ENCODE measurements at places on chromosomes 11 and 22. TPM values are rescaled to one million over a fixed set of nuclear protein-coding genes. Genes with fewer than 3 reads are reported as not detected.
A peak's percentile ranks its signal among the peaks of the same experiment; 100 is the strongest.

HPS5 gene
- total RNA-seq, result 19.8 TPM

MGAT3 gene
- 0.96 TPM for total RNA-seq

RASL10A gene
- total RNA-seq, result 0.70 TPM

RBX1 gene
- 82.8 TPM for total RNA-seq

C11orf97 gene
- total RNA-seq, result not detected

- H3K36me3 ChIP-seq, result peaks cover 10% of the 10 kb centered on the region
- peaks cover 40% of the 10 kb centered on the region for H3K27me3 ChIP-seq
- H3K4me1 ChIP-seq, result peaks cover 31% of the 10 kb centered on the region
- peak overlapping the region; percentile 82 for H3K4me3 ChIP-seq
Measured at GRCh38 chr11:33734441-33735270, 1.6 kb downstream of the CD59 start.

DNA sequence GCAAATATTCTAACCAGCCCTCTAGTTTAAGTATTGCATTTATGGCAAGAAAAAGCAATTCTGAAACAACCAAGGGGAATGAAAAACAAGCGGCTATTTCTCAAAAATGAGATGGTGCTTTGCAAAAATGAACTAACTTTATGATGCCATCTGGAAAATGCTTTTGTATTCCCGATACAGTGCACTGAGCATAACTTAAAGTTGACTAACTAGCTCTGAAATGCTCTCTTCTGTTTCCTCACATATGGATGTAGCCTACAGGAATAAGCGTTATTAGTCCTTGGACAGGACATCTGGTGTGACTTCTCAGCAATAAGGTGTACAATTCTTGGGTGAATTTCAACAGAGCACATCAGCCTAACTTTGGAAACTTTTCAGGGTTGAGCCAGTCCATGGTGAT, 228.2 kb upstream of the DDI1 start:
- H3K4me3 ChIP-seq, result no peak overlapping the region
- no peak overlapping the region for H3K27ac ChIP-seq
- H3K36me3 ChIP-seq, result no peaks in the 10 kb centered on the region
- H3K27me3 ChIP-seq, result no peaks in the 10 kb centered on the region

GRCh38 chr22:50262460-50262911, 1.0 kb upstream of the MAPK12 start:
- H3K4me3 ChIP-seq, result peak overlapping the region; percentile 46
- no peaks in the 10 kb centered on the region for H3K36me3 ChIP-seq
- H3K27ac ChIP-seq, result no peak overlapping the region
- H3K27me3 ChIP-seq, result peaks cover 6% of the 10 kb centered on the region
- H3K4me1 ChIP-seq, result peaks cover 6% of the 10 kb centered on the region

DNA sequence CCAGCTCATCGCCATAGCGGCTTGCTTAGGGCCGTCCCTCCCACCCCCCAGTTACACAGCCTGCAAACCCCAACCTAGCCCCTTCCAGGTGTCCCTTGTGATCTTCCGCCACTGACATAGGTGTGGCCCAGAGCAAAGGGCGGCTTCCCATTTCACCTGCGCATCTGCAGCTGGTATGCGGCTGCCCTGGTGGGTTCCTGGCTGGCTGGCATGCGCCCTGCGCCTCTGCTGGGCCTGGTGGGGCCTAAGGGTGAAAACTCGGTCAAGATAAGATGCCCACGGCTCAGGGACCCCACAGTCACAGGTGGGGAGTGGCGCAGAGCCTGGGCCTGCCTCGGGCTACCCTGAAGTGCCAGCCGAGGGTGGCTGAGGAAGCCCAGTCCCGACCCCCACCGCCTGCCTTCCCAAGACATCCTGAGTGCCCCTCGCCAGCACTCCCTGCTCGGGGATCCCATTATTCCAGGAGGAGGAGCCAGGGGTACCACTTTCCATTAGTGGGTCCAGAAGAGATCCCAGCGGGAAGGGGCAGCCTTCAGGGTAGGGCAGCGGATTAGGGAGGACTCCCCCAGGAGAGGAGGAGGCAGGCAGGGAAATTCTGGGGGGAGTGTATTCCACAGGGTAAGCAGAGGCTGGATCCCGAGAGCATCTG, 36.9 kb upstream of the KCNQ1OT1 start:
- no peaks in the 10 kb centered on the region for H3K4me1 ChIP-seq
- no peak overlapping the region for H3K27ac ChIP-seq
- H3K27me3 ChIP-seq, result no peaks in the 10 kb centered on the region
- no peaks in the 10 kb centered on the region for H3K36me3 ChIP-seq
- DNase-seq, result no peak
- H3K4me3 ChIP-seq, result no peak overlapping the region

DNA sequence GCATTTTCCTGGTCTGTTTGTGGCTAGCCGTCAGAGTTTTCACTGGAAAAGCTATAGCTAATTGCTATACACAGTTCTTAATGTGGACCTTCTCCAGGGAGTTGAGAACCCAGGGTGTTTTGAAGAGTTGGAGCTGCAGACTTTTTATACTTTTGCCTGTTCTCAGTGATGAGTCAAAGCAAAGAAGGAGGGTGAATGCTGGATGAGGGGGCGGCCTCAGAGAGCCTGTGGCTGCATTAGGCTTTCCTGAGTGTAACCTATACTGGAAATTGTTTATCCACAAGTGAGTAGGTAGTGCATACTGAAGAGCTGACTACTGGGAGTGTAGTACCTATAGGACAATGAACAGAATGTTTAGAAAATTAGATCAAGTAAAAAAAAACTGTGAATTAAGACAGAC, 79.7 kb upstream of the HORMAD2 start:
- no peaks in the 10 kb centered on the region for H3K27me3 ChIP-seq
- H3K4me3 ChIP-seq, result no peak overlapping the region
- peaks cover 4% of the 10 kb centered on the region for H3K4me1 ChIP-seq
- H3K36me3 ChIP-seq, result peaks cover 1% of the 10 kb centered on the region
- no peak overlapping the region for H3K27ac ChIP-seq

DNA sequence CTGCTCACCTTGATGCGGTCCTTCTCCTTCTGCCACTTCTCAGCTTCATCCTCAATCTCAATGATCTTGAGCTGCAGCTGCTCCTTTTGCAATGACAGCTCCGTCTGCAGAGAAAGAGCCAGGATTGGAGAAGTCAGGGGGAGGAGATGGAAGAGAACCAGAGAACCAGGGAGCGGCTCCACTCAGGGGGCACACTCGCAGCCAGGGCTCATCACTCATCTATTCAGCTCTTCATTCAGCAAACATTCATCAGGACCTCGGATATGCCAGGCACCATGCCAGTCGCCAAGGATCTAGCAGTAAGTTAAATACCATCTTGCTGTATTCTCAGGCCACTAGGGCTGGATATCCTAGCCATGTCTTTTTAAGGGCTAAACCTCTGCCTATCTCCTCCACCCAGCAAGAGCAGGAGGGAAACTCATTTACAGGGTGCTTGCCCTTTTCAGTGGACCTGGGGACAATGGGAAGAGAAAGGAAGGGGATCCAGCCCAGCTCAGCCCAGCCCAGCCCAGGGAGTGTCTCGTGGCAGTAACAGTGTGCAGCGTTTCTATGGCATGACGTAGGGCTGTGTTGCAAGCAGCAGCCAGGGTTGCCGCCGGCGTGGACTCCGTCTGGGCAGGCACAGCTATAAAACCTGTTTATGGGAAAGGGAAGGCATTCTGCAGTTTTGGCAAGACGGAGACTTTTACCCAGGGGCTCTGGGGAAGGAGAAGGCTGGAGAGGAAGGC, 9.4 kb downstream of the TRIM29 start:
- H3K27ac ChIP-seq, result no peak overlapping the region
- no peaks in the 10 kb centered on the region for H3K36me3 ChIP-seq
- no peaks in the 10 kb centered on the region for H3K27me3 ChIP-seq
- no peaks in the 10 kb centered on the region for H3K4me1 ChIP-seq
- DNase-seq, result no peak

GRCh38 chr11:122108192-122108799, 7.7 kb downstream of the BLID start:
- H3K27me3 ChIP-seq, result peaks cover 2% of the 10 kb centered on the region
- no peak for DNase-seq

DNA sequence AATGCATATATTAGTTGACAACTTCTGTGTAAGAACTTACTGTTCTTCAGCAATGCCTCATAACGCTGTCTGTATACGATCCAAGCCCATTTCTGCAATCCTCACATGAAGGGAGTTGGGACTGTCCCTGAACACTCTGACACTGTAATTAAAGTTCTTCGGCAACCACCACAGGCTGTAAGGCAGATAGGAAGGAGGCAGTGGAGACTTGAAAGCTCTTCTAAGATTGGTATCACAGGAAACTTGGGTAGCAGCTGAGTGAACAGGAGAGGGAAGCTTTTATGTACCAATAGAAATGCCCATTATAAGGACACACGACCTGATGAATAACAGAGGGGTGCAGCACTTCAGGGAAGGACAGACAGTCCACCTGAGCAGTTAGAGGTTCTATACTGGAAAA, 12.0 kb upstream of the GAB2 start:
- H3K4me1 ChIP-seq, result peaks cover 35% of the 10 kb centered on the region
- H3K27me3 ChIP-seq, result no peaks in the 10 kb centered on the region
- no peak overlapping the region for H3K4me3 ChIP-seq
- H3K27ac ChIP-seq, result no peak overlapping the region
- no peak for DNase-seq

DNA sequence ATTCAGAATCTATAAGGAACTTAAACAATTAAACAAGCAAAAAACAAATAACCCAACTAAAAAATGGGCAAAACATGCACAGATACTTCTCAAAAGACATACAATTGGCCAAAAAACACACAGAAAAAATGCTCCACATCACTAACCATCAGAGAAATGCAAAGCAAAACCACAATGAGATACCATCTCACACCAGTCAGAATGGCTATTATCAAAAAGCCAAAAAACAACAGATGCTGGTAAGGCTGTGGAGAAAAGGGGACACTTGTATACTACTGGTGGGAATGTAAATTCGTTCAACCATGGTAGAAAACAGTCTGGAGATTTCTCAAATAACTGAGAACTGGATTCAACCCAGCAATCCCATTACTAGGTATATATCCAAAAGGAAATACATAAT, 24.8 kb downstream of the ENTHD1 start:
- peaks cover 10% of the 10 kb centered on the region for H3K27me3 ChIP-seq
- H3K4me3 ChIP-seq, result no peak overlapping the region
- no peak overlapping the region for H3K27ac ChIP-seq
- peaks cover 6% of the 10 kb centered on the region for H3K36me3 ChIP-seq
- peaks cover 10% of the 10 kb centered on the region for H3K4me1 ChIP-seq
- DNase-seq, result no peak

DNA sequence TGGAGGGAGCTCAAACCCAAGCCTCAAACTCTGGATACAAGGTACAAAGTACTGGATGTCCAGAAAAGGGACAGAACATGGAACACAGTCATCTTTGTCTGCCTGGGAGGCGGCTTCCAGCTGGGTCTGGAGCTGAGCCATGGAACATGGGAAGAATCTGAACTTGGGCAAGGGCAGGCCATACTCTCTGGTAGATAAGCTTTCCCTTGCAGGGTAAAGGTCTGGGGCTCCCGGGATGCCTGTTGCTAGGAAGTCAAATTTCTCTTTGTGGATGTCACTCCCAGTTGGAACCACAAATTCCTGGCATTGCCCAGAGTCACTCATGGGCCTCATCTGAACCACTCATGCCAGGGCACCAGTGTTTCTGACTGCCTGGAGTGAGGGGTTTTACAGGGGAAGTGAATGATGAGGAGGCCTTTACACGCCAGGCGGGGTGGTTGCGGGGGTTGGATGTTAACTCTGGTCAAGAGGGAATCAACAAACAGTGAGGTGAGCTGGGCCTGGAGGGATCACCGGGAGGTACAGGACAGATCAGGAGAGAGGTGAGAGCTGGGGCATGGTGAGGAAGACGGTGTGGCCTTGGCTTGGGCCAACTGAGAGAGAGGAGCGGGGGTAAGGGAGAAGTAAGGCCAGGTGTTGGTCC, 5.7 kb downstream of the FTH1 start:
- no peak overlapping the region for H3K4me3 ChIP-seq
- peaks cover 30% of the 10 kb centered on the region for H3K4me1 ChIP-seq
- DNase-seq, result no peak

DNA sequence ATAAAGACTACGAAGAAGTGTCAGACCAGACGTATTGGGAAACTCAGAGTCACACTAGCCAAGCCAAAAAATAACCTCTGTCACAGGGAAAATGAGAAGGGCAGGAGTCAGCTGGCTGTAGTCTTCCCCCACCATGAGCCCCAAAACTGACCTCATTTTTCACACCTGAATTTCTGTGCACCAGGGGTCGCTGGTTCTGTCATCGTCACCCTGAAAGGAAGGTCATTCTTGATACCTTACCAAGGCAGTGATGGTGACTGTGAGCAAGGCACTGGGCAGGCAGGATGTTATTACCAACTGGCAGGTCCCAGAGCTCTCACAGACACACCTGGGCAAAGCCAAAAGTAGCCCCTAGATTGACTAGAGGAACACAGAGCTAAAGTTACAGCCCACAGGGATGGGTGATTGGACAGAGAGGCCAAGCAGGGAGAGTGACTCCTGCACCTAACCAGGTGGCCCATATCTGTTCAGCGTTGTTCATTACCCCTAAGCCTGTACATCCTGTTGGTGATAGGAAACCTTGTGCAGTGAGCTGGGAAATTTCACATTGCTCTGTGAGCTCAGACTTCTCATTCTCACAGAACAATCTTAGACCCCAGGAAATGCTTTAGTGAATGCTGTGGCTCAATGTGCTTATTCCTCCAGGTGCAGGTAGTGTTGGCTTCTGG, 32.3 kb upstream of the OR56A1 start:
- H3K4me1 ChIP-seq, result no peaks in the 10 kb centered on the region
- no peak overlapping the region for H3K4me3 ChIP-seq
- no peaks in the 10 kb centered on the region for H3K36me3 ChIP-seq
- no peak overlapping the region for H3K27ac ChIP-seq
- DNase-seq, result no peak
- H3K27me3 ChIP-seq, result peaks cover 18% of the 10 kb centered on the region

DNA sequence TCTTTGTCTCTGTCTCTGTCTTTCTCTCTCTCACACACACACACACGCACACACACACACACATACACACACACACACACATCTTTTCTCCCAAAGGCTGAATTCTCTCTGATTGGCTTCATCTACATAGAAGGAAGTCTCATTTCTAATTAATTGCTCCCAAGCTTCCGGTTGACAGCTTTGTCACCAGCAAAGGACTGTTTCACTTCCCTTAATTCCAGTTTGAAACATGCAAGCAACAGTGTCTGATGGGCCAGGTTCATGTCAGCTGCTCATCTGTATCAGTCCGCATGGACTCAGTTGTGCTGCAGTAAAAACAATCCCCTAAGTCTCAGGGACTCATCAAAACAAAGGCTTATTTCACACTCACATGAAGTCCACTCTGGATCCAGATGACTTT, 16.2 kb upstream of the PVALB start:
- no peak overlapping the region for H3K27ac ChIP-seq
- H3K36me3 ChIP-seq, result no peaks in the 10 kb centered on the region
- peaks cover 34% of the 10 kb centered on the region for H3K27me3 ChIP-seq
- no peak for DNase-seq
- H3K4me1 ChIP-seq, result peaks cover 9% of the 10 kb centered on the region

DNA sequence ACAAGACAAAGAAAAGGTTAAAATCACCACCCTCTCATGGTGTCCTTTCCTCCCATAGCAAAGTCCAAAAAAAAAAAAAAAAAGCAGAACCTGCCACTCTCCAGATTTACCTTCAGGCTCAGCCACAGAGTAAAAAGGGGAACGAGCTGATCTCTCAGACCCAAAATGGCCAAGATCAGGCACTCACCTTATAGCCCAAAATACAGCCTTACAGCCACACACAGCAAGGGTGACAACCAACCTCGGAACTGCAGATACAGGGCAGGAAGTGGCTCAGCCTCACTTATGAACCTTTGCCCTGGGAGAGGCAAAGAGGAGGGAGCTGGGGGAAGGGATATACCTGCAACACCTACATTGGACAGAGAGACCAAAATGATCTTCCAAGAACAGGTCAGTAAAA, 4.5 kb downstream of the FHIP1B start:
- H3K4me1 ChIP-seq, result peaks cover 47% of the 10 kb centered on the region
- DNase-seq, result peak; percentile 67
- peaks cover 8% of the 10 kb centered on the region for H3K36me3 ChIP-seq
- no peaks in the 10 kb centered on the region for H3K27me3 ChIP-seq

All from activated CD8-positive, alpha-beta memory T cell treated with anti-CD3 and anti-CD28 coated beads, Interleukin-2, amount 10 ng/mL, durations not matched to agents 7 days and 5 days (primary cell).